ENCODE measurements at places on chromosomes 3 and 15.

DNA sequence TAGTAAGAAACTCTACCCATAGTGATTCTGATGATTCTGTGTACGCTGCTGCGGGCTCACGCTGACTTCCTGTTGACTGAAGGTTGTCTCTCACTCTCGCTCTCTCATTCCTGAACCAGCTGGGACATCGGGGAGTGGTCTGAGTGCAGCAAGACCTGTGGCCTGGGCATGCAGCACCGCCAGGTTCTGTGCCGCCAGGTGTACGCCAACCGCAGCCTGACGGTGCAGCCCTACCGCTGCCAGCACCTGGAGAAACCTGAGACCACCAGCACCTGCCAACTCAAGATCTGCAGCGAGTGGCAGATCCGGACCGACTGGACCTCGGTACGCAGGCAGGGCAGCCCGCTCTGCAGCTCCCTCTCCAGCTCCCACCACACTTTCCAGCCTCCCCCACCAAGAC lies 63.6 kb upstream of the NR2E3 start:
- no peak for DNase-seq

- DNase-seq, result no peak
These were observed 32.8 kb upstream of the UBE2E2 start for GRCh38 chr3:23170291-23170690.

DNA sequence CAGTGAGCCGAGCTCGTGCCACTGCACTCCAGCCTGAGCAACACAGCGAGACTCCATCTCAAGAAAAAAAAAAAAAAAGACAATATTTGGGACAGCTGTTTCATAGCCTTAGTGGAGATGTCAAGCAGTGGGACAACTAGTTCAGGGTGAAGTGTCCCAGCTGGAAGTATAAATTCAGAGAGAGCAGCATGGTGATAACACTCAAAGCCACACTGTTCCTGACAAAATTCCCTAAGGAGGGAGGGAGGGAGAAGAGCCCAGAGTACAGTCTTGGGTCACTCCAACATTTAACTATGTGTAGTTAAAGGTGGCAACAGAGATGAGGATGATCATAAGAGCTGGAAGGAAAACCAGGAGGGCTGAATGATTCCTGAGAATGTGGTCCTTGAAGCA lies 21.1 kb upstream of the IP6K2 start:
- no peak for DNase-seq

GRCh38 chr3:126053949-126054569 lies 29.9 kb downstream of the SLC41A3 start:
- DNase-seq, result no peak

DNA sequence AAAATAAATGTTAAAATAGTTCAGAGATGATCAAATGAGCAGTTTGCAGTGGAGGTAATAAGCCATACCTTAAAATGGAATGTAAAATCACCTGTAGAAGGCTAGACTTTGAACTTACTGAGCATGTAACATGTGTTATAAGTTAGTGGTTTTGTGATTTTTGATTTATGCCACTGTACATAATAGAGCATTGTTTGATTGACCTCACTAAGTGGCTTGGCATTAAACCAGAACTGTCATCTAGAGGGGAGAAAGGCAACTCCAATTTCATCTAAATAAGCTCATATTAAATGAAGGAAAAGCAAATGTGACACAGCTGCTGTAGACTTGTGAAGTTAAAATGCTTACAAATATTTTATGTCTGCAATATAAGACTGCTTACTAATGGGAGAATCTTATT lies 387.9 kb downstream of the ZIC1 start:
- no peak for DNase-seq

GRCh38 chr3:182947888-182948287 lies 32.5 kb downstream of the DCUN1D1 start:
- DNase-seq, result no peak

GRCh38 chr3:46416811-46417510 lies 9.9 kb downstream of the CCRL2 start:
- no peak for DNase-seq

DNA sequence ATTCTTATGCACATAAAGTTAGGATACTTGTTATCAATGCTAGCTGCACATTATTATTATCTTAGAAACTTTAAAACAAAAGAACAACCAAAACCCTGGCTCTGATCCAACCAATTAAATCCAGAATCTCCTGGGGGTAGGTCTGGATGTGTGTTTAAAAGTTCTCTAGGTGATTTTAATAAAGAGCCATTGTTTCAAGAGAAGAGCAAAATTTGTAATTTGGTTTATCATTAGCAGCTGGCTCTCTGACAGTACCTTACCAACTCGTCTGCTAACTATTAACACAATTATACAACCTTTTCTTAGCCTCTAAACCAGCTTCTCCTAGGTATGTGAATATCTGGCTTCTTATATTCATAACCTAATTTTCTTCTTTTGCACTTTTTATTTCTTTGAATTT lies 68.9 kb downstream of the IFT80 start:
- no peak for DNase-seq

DNA sequence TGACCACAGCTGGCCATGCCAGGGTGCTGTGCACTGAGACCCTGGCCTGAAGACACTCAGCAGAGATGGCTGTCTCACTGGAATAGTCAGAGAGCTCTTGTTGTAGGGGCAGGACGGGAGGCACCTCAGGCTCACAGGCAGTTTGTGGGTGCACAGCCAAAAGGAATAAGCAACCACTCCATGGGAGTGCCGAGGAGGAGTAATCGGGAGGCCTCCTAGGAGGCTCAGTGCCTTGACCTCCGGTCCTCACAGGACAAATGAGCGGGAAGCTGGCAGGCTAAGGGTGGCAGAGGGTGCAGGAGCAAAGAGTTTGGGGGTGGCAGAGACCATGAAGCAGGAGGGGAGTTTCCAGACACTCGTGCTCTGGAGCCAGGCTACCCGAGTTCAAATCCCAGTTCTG lies 81.7 kb downstream of the SMAD6 start:
- DNase-seq, result no peak

DNA sequence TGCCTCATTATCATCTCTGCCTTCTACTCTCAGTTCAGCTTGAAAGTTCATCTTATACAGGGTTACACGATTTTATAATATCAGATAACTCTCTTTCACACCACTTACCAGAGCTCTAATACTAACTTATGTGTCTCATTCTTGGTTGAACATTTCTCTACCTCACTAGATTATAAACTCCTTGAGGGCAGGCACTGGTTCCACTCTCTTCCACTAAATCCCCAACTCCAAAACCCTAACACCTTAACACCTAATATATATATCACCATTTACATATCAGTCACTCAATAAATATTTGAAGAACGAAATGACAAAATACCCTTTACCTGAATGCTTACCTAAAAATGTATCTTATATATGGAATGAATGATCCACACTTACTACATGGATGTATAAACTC lies 977.2 kb downstream of the FHIT start:
- no peak for DNase-seq

- DNase-seq, result no peak
These were observed 386.3 kb upstream of the NR2F2 start for GRCh38 chr15:95944193-95944592.

DNA sequence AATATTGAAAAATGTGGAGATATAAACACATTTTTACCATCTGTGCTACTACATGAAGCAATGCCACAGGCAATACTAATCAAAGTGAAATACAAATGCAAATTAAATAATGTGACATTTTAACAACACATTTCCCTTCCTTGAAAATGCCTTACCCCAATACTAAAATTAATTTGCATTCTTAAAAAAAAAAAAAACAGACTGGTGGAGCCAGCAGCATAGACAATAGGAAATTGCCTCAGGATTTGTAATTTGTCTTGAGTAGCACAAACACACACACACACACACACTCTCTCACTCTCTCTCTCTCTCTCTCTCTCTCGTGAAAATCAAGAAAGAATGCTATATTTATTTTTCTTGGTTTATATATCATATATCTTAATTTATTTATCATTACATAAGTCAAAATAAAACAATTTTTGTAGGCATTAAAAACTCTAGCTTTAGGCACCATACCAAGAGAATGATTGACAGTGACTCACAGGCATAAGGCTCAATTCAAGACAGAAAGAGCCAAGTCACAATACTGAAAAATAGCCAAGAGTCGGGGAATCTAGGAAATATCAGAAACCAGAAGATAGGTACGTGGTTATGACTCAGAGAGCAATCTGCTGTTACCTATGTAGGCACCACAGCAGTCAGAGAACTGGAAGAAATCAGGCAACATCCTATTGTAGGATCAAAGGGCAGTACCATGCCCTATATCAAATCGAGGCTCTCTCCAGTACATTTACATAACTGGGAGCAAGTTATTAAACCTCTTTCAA lies 23.0 kb downstream of the SUCNR1 start:
- DNase-seq, result no peak

GRCh38 chr3:179715582-179715981 lies 62.7 kb downstream of the USP13 start:
- peak; percentile 58 for DNase-seq

- DNase-seq, result no peak
These were observed 843 bp downstream of the ATG7 start for GRCh38 chr3:11272906-11273574.

DNA sequence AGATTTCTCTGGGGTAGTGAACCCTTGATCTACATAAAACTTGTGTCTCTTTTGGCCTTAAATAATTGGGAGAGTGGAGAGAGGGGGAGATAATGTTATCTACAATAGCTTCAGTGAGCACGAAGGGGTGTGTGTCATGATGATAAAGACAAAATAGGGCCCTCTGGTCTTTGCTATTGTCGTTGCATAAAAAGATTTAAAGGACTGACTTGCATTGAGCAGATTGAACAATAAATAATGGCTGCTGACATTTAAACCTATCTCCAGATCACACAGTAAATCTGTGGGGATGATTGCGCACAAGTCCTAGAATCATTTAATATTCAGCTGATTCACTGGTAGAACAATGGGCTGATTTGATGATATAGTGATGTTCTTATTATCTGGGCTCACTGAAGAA lies 71.3 kb upstream of the GAP43 start:
- no peak for DNase-seq

- no peak for DNase-seq
These were observed 89.5 kb downstream of the VGLL4 start for GRCh38 chr3:11554236-11554610.

DNA sequence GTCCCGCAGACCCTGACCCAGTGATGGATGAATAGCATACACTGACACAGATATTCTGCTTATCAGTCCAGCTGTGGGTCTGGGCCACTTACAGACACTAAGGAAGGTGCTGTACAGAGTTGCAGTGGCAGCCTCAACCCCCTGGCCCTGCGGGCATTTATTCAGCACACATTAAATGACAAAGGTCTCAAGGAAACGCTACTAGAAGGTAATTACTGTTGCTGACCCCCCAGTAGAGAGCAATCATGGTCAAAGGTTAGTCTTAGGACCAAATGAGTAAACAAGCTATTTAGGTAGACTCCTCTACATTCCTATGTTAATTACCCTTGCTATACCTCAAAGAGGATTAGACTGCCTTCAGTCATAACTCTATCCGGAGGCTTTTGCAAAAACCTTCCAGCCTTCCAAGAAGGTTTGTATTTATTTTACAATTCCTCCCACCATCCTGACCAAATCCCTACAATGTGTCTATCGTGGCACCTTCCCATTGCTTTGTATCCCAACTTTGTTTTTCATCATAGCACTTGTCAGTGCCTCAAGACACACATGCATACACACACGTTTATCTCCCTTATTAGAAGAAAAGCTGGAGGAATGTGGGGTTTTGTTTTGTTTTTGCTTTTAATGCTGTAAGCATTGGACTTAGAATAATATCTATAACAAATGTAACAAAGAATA lies 227.9 kb downstream of the PYDC2 start:
- no peak for DNase-seq

DNA sequence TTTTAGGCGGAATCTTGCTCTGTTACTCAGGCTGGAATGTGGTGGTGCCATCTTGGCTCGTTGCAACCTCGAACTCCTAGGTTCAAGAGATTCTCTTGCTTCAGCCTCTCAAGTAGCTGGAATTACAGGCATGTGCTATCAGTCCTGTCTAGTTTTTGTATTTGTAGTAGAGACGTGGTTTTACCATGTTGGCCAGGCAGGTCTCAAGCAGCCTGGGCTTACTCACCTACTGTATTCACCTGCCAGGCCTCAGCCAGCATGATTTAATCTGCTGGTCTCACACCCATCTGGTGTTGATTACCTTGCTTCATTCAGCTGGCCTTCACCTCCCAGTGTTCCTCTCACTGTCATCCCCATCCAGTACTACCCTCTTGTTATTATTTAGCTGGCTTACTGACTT lies 102.0 kb downstream of the IL12A start:
- no peak for DNase-seq

DNA sequence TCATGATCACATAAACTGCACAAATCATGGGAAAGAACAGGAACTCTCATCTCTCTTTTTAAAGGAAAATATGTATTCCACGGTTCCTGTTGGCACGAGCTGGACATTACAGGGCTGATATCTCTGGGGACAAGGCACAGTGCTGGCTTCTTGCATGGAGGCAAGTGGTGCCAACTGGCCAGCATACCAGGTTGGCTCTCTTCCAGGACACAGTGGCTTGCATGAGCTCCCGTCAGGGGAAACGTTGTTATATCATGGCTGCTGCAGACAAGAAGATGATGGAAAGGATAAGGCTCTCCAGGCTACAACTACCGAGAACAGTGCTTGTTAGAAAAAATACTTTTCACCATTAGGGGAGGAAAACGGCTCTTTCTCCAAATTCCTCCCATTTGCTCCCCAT lies 283.9 kb downstream of the RORA start:
- no peak for DNase-seq

DNA sequence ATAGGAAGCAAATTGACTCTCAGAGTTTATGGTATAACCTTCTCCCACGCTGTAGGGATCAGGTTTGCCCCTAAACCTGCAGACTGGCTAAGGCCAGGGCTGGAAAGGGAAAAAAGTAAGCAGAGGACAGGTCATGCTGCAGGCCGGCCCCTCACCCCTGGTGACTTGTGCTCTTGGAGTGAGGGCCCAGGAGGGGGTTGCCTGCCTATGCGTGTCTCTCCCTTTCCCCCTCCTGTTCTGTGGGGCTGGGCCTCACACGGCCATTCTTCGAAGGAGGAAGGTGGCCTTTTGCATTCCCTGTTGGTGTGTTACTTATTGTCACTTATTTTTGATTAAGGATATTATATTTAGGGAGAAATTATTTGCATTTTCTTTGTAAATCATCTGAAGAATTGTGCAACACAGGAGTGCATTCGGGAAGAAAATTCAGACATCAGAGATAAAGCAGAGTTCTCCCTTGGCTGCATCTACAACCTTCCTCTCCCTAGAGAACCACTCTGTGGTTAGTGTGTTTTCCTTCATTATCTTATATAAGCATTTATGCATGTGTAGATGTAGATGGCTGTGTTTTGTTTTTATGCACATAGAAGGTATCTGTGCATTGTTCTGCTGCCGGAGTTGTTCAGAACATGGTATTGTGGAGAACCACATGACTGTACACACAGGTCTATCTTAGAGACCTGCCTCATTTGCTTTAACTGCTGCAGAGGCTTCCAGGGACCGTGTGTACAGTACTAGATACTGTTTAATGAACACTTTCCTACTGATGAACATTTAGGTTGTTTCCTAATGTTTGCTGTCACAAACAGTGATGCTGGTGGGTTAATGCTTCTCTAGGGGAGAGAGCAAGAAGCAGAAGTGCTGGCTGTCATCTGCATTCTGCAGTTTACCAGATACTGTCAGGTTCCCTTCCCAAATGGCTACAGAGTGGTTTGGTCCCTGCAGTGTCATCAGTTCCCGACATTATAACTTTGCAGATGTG lies 133.5 kb downstream of the APBA2 start:
- peak; percentile 23 for DNase-seq

- DNase-seq, result no peak
These were observed 9.1 kb downstream of the BNC1 start for GRCh38 chr15:83275412-83275811.
